ENCODE measurements at places on chromosomes 2 and 18. TPM values are rescaled to one million over a fixed set of nuclear protein-coding genes. Genes with fewer than 3 reads are reported as not detected.

TANC1 gene
- total RNA-seq: 0.33 TPM

CELF4 gene
- total RNA-seq: not detected

CD226 gene
- 129 TPM for total RNA-seq

DNA sequence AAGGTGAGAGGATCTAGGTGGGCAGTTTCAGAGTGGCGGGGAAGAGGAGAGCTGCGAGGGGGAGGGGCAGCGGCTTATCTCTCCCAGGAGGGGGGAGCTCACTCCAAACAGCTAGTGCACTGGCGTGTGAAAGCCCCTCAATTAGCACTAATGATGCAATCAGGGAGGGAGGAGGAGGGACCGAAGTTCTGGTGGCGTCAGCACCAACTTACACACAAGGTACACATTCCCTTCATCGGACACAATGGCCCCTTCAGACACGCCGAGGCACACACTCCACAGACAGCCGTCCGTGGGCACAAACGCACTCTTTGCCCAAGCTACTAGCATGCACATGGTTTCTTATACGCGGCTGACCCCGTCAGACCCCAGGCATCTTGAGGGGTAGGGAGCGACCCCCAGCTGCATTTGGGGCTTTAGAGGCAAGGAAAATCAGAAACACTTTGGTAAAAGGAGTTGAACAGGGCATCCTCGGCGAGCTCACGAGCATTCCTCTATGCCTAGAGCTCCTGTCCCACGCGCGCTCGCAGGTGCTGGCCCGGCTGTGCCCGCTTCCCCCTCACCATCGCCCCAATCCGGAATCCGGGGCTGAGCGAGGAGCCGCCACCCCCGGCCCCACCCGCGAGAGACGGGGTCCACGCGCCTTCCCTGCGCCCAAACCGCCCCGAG is 868 bp upstream of the PKDCC start:
- no peak for DNase-seq

DNA sequence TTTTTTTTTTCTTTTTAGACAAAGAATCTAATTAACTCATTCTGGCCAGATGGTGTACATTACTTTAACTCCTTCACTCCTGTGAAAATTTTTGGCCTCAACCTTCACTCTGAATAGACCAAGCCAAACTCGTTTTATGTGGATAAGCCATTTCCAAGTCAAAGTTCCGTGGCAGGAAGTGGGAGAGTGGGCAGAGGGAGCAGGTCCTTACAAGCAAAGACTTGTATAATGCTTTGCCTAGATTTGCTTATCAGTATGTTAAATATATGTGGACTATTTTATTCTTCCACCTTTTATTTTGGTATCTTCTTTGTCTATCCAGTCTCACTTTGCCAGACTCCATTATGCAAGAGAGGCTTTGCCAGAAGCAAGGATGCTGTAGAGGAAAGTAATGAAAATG is 178.1 kb upstream of the TNP1 start:
- no peak for DNase-seq

GRCh38 chr2:203562268-203562667 is 27.2 kb upstream of the RAPH1 start:
- DNase-seq: no peak

GRCh38 chr18:6362559-6363129 is 52.1 kb downstream of the L3MBTL4 start:
- DNase-seq: no peak

DNA sequence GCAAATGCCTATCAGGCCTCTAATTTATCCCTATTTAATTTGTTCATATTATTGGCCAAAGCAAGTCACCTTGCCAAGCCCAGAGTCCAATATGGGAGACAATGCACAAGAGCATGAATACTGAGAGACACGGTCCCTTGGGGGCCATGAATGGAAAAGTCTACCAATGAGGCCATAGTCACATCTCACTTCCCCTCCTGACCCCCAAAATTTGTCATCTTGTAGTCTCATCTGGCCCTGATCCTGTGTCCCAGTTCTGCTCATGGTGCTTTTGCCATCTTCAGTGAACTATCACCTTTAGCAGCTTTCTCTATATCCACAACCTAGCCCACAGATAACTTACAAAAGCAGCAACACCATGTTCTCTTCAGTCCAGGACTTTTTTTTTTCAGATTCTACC is 302.7 kb upstream of the MGAT5 start:
- no peak for DNase-seq

GRCh38 chr2:68190991-68191731 is 33.5 kb downstream of the PNO1 start:
- DNase-seq: no peak

DNA sequence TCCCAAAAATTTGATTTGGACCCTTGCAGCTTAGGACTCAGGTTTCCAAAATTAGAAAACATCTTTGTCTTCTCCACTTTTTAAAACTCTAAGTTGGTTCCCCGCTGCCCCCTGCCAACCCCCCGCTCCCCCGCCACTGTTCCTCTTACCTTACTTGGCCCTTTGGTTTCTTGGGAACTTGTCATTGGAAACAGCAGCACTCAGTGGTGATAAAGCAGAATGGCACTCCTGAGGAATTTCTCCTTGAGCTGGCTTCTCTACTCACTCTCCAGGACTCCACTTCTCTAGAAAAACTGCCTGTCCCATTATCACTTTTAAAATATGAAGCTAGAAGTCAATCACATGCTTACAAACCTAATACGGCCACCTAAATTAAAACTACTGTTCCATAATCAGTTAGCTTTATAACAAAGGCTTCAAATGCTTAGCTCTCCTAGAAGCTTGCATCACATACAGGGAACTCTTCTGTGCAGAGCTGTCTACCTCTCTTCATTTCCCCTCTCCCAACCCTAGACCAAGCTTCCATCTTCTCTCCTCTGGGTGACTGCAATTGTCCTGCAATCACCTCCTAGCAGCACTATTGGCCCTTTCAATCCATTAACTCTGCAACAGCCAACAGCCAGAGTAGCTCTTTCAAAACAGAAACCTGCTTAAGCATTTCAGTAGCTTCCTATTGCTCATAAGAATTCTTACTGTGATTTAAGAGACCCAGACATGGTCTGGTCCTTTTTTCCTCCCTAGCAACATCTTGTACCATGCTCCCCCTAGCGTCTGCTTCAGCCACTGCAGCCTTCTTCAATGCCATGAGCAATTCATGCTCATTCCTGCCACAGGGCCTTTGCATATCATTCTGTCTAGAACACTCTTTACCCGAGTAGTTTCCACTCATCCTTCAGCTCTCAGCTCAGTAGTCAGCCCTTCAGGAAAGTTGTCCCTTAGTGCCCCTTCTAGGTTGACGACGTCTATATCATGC is 15.2 kb upstream of the PLEKHM3 start:
- DNase-seq: peak; percentile 56
